WTC11 (cell line): ENCODE measurements at places on chromosomes 5 and 9.

- no peak for DNase-seq
These were observed 351.5 kb upstream of the KLF9 start for GRCh38 chr9:70765946-70766345.

DNA sequence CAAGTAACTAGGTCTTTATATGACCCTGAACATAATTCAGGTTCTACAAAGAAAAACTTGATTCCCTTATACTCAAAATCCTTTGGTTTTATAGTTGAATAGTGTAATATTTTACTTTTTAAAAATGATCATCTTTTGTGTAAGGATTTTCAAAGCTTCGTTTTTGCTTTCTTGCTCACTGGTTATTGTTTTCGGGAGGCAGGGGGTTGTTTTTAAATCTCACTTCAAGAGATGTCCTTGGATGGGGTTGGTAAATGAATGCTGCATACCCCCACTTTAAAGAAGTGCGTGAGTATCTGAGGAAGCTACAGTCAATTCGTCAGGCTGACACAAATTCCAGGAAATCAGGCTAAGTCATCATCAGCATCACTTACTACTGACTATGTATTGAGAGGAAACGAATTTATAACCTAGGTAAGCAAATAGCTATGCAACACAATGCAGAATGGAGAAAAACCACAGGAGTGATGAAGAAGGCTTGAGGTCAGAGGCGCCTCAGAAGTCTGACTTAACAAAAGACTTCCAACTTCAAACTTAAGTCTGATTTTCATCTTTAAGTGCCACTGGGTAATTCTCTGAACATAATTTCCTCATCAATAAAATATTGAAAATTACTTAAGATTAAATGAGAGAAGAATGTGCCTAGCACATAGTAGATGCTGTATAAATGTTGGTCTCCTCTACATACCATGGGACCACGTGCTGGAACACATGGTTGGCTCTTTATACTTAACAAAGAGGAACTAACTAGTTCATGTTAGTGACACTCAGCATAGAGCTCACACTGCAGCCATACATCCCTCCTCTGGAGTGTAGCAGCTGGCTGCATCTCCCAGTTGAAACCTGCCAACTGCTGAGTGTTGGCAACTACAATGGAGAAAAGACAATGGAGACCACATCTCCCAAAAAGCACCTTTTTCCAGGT, 106.0 kb upstream of the KIF2A start:
- no peak for DNase-seq

GRCh38 chr5:72438141-72438540, 69.1 kb downstream of the ZNF366 start:
- DNase-seq, result no peak

- DNase-seq, result no peak
These were observed 152.1 kb upstream of the GAS1 start for GRCh38 chr9:87099407-87099806.

DNA sequence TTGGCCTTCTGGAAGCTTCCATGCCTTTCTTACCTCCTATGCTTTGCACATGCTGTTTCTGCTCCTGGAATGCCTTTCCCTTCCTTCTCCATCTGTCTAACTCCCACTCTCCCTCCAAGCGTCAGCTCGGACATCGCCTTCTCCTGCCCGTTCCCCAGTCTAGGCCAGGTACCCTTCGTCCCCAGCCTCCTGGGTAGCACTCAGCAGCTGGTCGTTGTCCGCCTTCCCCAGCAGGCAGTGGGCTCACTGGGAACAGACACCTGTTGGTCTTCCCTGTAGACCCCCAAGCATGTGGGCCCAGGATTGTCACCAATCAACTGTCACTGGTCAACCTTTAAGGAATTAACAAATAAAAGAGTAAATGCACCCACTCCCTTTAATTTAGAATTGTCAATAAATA, 202.2 kb downstream of the RGS3 start:
- DNase-seq, result no peak

GRCh38 chr5:11040345-11040744, 279.3 kb upstream of the DAP start:
- no peak for DNase-seq

GRCh38 chr5:170311511-170312300, 14.1 kb upstream of the LCP2 start:
- no peak for DNase-seq

GRCh38 chr9:38254756-38255155, 137.7 kb upstream of the ALDH1B1 start:
- no peak for DNase-seq

DNA sequence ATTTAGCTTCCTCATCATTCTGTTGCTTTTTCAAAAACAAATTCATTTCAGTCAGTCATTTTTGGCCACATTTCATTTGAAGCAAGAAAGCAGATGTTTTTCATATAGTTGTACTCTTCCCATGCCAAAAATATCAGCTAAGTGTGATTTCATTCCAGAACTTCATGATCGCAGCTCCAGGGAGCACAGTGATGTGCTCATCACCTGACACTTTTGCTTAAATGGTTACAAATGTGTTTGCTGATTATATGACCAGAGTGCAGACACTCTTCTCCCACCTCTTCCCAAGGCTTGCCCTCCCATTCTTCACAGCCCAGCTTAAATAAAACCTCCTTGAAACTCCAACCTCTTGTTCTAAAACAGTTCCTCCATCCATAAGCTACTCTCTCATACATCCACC, 32.6 kb downstream of the GABRB2 start:
- no peak for DNase-seq

DNA sequence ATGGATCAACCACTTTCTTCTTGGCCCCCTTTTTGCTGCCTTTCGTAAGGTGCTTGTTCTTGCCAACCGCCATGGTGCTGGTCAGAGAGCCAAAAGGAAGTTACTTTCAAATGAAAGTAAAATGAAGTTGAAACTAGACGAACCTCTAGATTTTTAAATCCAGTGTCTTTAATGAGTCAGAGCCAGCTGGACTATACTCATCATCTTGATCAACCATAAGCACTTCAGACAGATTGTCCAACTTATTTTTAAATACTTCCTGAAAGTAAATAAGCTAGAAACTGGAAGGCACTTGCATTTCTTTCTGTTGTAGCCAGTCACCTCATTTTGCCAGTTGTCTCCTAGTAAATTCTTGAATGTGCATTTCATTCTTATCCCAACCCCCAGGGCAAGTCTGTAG, 48.9 kb downstream of the JMY start:
- DNase-seq, result no peak

DNA sequence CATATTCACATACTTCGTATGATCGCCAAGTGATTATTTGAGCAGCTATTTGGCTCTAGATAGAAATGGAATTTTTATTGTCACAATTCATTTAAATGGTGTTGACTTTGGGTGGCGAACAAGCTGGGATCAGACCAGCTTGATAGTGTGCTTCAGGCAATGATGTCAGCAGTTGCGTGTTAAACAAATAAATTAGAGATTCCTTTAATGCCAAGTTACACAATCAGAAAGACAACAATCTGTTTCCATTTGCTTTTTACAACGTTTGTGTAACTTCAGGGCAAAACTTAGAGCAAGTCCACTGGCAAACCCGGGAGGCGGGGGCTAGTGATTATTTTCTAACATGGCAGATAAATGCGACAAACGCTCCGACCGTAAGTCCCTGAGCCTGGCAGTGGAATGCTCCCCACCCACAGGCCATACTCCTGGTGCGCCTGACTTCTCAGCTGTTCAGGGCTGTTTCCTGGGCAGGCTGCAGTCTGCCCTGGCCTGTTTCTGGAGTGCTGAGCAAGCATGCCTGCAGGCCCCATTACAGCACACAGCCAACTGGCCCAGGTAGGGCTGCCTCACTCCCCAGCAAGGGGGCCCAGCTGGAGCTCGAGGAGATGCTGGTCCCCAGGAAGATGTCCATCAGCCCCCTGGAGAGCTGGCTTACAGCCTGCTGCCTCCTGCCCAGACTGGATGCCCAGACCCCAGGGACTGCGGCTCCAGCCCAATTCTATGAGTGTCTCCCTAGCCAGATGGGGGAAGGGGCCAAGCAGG, 88.7 kb downstream of the BASP1 start:
- DNase-seq, result no peak

- DNase-seq, result no peak
These were observed 52.3 kb downstream of the NLN start for GRCh38 chr5:65774346-65774745.

GRCh38 chr9:68711932-68712331, 6.9 kb downstream of the PIP5K1B start:
- no peak for DNase-seq

- DNase-seq, result no peak
These were observed 41.9 kb upstream of the ASS1 start for GRCh38 chr9:130402645-130403440.

DNA sequence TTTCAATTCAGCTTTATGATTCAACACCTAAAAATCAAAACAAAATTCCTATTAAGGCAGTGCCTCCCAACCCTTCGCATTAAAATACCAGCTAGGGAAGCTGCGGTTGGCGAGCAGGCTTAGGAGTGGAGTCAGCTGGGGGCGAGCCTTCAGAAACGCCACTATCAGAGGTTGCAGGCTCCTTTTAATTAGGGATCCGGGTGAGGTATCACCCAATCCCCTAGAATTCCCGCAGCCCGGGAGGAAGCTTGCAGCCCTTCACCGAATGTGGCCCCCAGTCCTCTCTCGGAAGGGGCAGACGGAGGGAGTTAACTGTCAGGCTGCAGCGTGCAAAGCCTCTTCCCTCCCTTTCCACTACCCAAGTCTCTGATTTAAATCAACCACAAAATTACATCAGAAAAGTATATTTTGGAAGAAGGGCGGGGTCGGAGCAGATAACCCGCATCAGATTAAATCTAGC, 1.7 kb downstream of the STC2 start:
- DNase-seq, result no peak

DNA sequence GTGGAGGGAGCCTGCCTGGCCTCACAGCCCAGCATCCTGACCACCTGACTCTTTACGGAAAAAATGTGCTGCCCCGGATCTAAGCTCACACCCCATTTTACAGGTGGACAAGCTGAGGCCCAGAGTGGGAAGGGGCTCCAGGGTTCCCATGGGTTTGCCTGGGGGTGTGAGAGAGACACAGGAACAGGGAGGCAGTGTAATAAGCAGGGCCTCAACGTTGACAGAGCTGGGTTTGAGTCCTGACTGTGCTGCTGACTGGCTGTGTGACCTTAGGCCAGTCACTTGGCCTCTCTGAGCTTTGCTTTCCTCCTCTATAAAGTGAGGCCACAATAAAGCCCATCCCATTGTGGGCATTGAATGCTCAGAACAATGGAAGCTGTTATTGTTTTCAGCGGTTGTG, 73.7 kb downstream of the HMCN2 start:
- DNase-seq, result no peak

DNA sequence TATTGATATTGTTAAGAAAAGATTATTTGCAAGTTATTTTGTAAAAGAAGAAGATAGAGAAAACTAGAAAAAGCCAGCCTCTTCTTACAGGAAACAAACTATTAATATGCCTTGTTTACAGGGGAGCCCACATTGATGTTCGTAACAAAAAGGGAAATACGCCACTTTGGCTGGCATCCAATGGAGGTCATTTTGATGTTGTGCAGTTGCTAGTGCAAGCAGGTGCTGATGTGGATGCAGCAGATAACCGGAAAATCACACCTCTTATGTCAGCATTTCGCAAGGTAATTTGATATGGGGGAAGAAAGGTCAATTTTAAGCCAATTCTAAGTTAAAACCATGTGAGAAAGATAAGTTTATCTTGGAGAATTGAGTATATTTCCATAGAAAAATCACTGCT, 37.6 kb upstream of the EIF4EBP3 start:
- no peak for DNase-seq

GRCh38 chr9:99400184-99400731, 178.2 kb downstream of the SEC61B start:
- DNase-seq, result no peak

- no peak for DNase-seq
These were observed 266.0 kb downstream of the DTWD2 start for GRCh38 chr5:118722122-118723020.

GRCh38 chr5:138790684-138791083, 37.5 kb downstream of the CTNNA1 start:
- no peak for DNase-seq

- DNase-seq, result no peak
These were observed 29.6 kb downstream of the PSMB7 start for GRCh38 chr9:124385623-124386022.

- DNase-seq, result no peak
These were observed 128.1 kb downstream of the ACTL7B start for GRCh38 chr9:108727580-108728111.

- DNase-seq, result no peak
These were observed 12.9 kb upstream of the FRRS1L start for GRCh38 chr9:109179801-109180523.

DNA sequence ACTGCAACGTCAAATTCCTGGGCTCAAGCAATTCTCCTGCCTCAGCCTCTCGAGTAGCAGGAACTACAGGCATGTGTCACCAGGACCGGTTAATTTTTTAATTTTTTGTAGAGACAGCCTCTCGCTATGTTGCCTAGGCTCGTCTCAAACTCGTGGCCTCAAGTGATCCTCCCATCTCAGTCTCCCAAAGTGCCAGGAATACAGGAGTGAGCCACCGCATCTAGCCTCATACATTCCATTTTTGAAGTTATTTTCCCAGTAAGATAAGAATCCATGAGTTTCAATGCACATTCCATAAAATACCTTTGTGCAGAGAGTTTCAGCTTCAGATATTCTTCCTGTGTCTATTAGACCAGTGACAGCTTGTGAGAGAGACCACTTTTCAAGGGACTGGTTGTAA, 70.4 kb downstream of the SKIC3 start:
- DNase-seq, result no peak

GRCh38 chr5:67730917-67731474, 484.6 kb upstream of the PIK3R1 start:
- DNase-seq, result no peak

GRCh38 chr5:32753765-32754164, 42.6 kb downstream of the NPR3 start:
- DNase-seq, result no peak

- no peak for DNase-seq
These were observed 136.6 kb upstream of the TBCA start for GRCh38 chr5:77912721-77913120.

DNA sequence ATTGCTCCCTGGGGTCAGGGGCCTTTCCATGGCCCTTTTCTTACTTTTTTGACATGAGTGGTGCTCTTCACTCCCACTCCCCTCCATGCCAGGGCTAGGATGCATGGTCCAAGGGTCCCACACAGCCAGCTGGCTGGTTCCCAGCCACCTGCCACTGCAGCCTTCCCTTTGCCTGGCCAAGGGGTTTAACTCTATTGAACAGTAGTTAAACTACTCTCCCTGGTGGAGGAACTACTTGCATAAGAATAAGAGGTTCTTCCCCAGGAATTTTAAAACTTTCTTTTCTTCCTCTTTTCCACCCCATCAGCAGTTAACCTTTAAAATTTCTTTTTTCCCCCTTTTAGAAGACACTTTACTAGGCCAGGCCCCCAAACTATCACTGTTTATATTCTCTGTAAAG, 1532.8 kb upstream of the ACO1 start:
- DNase-seq, result no peak

GRCh38 chr9:76717613-76718012, 46.6 kb upstream of the PCA3 start:
- DNase-seq, result no peak
